Stimulated activated naive CD4-positive, alpha-beta T cell (primary cell): ENCODE measurements at places on chromosomes 13 and 19.
A peak's percentile ranks its signal among the peaks of the same experiment; 100 is the strongest.

DNA sequence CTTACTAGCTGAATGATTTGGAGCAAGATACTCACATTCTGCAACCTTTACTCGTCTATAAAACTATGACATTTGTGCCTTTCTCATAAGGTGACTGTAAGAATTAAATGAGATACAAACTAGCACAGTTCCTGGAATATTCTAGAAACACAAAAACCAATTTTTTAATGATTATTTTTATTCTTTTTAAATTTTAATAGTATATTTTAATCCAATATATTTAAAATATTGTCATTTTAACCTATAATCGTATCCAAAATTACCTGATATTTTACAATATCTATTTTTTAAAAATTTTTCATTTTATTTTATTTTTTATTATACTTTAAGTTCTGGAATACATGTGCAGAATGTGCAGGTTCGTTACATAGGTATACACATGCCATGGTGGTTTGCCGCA, 238.1 kb downstream of the OLFM4 start:
- DNase-seq = no peak

DNA sequence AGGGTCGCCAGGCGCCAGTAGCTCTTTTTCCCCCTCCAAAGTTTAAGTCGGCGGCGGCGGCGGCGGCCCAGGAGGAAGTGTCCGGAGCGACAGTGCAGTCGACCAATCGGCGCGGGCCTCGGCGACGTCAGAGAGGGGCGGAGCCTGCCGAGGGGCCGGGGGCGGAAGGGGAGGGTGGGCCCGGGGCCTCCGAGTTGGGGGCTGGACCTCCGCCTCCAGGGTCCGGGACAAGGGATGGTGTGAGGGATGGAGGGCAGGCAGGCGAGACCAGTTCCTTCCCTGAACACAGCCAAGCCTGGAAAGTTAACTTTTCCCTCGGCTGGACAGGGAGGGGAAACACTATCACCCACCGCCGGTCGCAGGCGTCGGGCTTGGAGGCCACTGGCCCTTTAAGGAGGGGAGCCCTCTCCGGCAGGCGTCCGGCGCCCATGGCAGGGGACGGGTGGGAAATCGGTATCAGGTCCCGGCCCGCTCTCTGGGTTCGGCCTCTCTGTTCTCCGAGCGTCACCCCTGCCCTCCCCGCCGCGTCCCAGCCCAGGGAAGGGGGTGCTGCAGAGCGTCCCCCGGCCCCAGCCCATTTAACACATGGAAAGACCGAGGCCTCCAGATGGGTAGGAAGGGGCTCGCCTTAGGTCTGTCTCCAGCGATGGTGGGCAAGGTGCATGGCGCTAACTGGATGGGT, at the start of gene PRKD2:
PRKD2 (minus strand) TSS at position 81 of the 682 bp plus-strand sequence. CDS start 744 bp downstream, outside the sequence.
- DNase-seq = peak; percentile 82

DNA sequence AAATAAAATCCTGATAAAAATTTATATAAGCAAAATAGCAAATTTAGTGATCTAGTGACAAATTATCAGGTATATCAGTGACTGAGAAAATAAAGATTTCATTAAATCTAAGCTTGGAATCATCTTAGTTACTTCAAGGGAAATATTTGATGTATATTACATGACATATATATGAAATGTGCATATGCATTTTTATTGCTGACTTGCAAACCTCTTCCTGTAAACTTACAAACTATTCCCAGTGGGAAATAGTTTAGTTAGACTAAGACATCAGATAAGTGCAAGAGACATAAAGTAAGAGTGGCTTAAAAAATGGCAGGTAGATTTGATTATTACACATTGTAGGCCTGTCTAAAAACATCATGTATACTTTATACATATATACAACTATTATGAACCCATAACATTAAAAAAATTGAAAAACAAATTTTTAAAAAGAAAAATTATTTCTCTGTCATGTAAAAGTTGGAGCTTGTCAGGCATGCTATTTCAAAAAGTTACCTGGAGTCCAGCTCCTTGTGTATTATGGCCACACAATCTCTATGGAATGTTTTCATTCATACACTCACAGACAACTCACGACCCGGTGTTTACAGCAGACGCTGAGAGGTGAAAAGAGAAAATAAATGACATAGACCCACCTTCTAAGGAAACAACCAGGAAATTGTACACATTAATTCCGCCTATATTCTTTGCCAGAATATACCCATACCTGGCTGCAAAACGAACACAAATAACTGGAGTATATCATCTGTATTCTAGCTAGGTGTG, 724.5 kb downstream of the SLITRK6 start:
- no peak for DNase-seq

DNA sequence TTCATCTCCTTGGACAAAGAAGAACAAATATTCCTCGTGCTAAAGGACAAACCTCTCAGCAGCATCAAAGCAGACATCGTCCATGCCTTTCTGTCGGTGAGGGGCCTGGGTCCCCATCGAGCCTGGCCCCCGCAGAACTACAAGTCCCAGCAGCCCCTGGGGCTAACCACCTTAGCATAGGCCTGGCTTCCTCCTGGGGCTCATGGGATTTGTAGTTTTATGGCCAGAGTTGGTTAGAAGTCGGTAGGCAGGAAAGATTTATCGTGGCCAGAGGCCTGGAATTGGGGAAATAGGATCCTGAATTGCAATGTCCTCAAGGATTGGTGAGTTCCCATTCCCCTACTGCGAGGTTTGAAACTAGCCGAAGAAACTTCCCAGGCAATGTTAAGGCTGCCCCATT, 19.6 kb downstream of the TMEM150B start:
- DNase-seq = peak; percentile 57

DNA sequence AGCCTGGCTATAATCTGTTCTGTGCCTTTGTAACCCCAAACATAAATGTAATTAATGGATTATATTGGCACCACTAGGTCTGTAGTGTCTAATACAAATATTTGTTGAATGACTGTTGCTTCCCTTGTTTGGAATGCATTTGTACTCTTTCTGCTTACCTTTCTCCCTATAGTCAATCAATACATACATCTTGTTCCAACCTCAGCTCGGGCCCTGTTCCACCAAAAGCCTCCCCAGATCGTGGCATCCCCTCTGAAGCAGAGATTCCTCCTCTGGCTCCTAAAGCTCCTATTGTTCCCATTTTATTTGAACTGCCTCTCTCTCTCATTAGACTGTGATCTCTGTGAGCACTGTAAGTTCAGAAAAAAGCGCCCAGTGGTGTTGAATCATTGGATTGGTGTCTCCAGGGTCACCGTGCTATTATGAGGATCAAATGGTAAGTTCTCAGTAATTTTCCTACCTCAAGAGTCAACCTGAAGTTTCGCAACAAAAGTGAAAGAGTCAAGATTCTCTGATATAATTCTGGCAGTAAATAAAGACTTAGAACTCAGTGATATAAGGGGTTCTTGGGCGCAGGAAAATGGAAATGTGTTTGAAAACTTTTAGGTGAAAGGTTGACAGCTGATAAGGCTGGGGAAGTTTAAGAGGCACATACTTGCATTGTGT, 151.5 kb downstream of the KLF5 start:
- no peak for DNase-seq

DNA sequence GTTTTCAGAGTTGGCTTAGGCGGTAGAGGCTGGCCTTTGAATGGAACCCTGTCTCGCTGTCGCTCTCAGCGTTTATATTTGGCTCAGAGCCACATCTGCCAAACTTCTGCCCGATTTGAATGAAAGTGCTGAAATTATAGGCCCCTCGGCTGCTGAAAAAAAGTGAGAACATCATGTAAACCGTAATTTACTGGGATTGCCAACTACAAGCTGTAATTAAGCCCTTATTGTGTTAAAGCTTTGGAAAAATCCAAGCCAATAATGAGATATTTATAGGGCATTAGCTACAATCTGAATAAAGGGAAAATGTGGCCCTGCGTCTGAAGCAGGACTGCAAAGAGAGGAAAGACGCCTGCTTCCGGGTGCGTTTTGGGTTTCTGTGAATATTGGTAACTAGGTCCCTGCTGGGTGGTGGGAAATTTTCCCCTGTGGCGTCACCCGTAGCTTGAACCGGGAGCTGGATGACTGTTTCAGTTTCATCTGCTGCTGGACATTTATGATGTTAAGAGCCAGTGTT, 9.9 kb downstream of the DNM2 start:
- no peak for DNase-seq

DNA sequence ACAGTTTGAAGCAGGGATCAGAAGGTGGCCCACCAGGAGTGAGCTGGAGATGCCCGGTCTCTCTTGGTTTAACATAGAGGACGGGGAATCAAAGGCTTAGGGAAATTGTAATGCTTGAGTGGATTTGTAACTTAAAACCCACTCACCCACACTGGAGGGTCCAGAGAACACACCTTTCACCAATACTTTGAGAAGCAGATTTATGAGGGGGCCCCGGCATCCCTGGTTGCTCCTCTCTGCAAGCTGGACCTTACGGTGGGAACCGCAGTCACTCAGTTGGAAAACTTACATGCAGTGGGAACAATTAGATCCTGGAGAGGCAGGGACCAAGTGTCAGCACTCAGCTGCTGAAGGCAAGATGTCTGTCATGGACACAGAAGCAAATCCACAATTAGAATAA, 20.5 kb downstream of the PPP5C start:
- no peak for DNase-seq

GRCh38 chr19:41843371-41843770, 1.1 kb downstream of the LYPD4 start:
- no peak for DNase-seq

GRCh38 chr13:36370108-36370429, 23.9 kb upstream of the SPART start:
- DNase-seq = no peak

- DNase-seq = peak; percentile 12
Observed at GRCh38 chr19:51777570-51778462, 16.8 kb downstream of the FPR2 start.

- DNase-seq = no peak
Observed at GRCh38 chr19:38891771-38892170, 7.6 kb downstream of the SIRT2 start.

DNA sequence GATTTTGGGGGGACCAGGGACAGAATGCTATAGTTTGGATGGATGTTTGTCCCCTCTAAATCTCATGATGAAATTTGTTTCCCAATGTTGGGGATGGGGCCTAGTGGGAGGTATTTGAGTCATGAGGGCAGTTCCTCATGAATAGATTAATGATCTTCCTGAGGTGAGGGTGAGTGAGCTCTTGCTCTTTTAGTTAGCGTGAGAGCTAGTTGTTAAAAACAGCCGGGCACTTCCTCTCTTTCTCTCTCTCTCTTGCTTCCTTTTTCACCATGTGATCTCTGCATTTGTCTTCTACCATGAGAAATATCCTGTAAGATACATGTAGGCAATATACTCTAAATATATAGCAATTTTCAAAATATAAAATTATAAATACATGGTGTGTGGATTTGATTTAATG, 290.8 kb upstream of the PCDH9 start:
- no peak for DNase-seq

GRCh38 chr13:31045286-31046081, 113.0 kb downstream of the TEX26 start:
- no peak for DNase-seq

DNA sequence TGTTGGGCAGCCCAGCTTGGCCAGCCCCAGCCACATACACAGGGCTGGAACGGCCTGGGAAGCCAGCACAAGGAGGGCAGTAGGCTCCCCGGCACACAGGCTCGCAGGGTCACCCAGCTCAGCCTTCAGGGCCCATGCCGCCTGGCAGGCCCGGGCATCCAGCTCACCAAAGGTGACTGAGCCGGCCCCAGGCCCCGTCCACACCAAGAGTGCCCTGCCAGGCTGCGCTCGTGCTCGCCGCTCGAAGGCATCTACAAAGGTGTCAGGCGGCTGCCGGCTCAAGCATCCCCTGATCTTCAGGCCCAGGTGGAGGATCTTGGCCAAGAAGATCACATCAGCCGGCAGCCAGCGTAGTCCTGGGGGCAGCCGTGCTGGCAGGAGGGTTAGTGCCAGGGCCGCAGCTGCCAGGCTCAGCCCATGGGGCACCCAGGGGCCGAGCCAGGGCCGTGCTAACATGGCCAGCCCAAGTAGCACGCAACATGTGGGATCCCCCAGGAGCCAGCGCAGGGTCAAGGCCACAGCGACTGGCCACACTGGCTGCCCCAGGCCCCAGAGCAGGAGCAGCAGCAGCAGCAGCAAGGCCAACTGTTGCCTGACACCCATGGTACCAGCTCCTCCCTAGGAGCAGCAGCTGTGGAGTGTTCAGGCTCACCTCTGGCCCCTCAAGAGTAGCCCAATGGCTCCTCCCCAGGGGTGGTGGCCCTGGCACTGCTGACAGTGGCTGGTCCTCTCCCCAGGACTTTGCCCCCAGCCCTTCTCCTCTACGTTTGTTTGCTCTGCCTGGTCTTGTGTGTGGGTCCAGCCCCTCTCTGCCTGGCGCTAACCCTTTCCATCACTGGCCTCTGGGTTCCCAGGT, at the start of gene SLC27A5:
SLC27A5 (minus strand) TSS at position 640 of the 856 bp plus-strand sequence; CDS start at position 603, 37 bp downstream.
- DNase-seq = no peak

DNA sequence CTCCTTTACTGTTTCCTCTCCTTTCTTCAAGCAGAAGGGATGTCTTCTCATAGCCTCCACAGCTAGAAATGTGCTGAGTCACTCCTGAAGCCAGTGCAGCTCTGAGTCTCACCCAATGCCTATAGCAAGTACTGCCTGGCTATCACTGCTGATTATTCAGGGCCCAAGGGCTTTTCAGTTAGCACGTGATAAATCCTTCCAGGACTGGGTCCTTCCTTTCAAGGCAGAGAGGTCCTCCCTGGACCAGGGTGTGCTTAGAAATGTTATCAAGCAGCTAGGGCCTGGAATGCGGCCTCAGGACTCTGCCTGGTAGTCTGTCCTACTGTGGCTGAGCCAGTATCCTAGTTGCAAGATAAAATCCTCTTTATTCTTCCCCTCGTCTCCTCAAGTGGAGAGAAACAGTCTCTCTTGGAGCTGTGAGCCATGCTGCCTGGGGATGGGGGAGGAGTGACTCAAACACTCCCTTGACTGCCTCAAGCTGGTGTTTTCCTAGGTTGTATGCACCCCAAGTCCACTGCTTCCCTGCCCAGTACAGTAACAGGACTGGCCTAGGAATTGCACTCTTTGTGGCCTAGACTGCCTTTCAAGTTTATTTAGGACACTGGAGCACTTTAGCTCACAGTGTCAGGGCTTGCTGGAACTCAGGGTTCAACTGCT, 198.7 kb upstream of the SERP2 start:
- DNase-seq = no peak

- DNase-seq = no peak
Observed at GRCh38 chr13:66462187-66462586, 767.9 kb downstream of the PCDH9 start.

GRCh38 chr19:19488875-19489690, 26.3 kb downstream of the TSSK6 start:
- DNase-seq = peak; percentile 94

DNA sequence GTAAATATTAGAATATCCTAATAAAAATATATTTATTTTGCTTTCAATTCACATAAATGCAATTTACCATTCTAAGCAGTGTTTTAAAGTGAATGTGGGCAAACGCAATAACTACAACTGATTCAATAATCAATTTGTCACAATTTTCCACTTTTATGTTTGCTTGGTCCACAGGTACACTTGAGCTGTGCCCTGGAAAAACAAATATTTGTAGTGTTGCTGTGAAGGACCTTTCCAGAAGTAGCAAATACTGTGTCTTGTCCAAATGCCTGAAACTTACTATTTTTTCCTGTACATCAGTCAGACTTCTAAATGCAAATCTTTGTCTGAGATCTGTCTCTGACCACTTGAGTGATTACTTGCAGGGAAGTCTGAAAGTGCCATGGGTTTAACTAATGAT, 845.8 kb upstream of the SLITRK5 start:
- no peak for DNase-seq
